Karpas-422 (cell line): ENCODE measurements at places on chromosomes 1 and 21.
A peak's percentile ranks its signal among the peaks of the same experiment; 100 is the strongest.

DNA sequence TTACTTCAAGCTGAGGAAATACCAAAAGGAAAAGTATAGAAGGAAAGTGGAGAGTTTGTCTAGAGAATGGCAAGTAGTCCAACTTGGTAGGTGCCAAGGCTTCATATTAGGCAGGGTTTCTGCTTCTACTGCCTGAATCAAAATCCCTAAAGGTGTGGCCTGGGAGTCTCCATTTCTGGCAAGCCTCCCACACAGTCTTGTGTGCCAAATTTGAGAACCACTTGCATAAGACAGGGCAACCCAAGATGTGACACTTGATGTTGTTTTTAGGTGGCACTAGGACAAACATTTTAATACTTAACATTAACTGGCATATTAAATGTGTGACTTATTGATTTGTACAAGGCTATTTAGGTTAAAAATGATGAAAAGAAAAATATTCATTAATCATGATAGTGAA, 60.1 kb downstream of the ATG4C start:
- DNase-seq, result no peak

DNA sequence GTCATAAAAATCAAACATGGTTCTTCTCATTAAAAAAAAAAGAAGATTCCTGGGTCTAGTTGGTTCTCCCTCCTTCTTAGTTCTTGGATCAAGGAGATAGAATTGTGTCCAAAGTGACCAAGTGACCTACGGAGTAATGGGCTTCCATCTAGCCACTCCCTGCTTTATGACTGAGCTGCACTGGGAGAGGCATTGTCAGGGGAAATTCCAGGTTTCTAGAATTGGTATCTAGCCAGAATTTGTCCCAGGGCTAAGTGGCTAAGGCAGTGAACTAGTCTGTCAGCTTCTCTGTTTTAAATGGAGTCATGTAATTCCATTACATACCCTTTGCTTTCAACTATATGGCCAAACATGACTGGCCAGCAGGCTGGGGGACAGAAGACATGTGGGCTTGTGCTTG, 40.1 kb upstream of the ERG start:
- no peak for DNase-seq

- no peak for DNase-seq
Measured at GRCh38 chr1:81873946-81874345, 73.2 kb downstream of the ADGRL2 start.

GRCh38 chr1:84689514-84690396, 506 bp downstream of the SSX2IP start:
- DNase-seq, result peak; percentile 80

- DNase-seq, result peak; percentile 63
Measured at GRCh38 chr1:160834945-160835565, 27.6 kb downstream of the CD244 start.

DNA sequence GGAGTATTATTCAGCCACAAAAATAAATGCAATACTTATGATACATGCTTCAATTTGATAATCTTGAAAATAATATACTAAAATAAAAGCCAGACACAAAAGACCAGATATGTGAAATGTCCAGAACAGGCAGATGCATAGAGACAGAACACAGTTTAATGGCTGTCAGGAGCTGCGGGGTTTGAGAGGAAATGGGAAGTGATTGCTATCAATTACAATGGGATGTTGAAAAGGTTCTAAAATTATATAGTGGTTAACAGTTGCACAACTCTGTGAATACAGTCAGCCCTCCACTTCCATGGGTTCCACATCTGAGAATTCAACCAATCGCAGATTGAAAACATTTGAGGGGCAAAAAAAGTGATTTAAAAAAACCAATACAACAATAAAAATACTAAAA, 54.0 kb downstream of the LTN1 start:
- DNase-seq, result no peak
